ENCODE measurements at places on chromosomes 1 and 21.

DNA sequence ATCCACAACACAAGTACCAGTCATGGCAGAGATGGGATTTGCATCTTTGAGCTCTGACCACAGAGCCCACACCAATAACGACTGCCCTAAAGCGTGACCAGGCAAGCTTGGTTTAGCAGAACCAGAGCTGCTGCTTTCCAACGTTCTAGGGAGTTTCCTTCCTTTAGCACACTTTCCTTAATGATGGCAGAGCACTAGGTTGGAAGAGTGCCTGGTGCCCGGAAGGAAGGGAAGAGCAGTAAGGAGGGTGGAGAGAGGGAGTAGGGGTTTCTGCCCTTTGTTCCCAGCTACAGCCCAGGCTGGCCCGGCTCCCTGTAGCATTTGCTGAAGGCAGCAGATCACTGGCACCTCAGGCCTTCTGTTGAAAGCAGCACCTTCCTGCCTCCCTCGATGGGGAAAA, 6.1 kb upstream of the EVA1C start:
- DNase-seq, result no peak

DNA sequence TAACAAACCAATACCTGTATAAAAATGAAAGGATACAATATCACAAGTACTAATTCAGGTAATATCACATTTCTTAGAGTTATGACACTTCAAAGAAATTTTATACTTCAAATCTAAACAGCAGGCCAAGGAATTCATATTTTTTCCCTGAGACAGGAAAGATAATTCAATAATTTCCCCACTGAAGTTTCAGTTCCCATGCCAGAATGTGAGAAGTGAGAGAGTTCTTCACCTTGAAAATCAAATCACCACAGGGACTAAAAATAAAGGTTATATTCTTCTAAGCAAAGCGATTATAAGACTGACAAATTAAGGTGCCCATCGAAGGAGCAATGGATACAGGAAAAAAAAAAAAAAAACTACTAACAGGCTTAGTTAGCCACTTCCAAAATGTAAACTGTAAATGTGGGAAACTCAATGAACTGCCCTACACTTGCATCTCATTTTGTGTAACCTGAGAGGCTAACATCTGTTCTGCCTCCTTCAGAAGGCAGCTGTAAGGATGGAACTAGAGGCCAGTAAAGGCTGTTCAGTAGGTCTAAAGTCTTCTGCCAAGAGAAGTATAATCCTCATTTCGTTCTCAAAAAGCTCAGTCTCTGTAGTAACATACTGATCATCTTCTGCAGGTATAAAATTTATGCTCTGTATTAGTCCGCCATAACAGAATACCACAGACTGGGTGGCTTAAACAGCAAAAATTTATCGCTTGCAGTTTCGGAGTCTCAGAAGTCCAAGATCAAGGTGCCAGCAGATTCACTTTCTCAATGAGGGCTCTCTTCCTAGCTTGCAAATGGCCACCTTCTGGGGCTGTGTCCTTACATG, 127.8 kb downstream of the RERE start:
- no peak for DNase-seq

GRCh38 chr1:29331729-29332128, 95.4 kb downstream of the PTPRU start:
- DNase-seq, result no peak

GRCh38 chr1:50750021-50750619, 209.9 kb downstream of the FAF1 start:
- peak; percentile 41 for DNase-seq

- no peak for DNase-seq
Measured at GRCh38 chr1:52901384-52901783, 20.2 kb downstream of the ECHDC2 start.

DNA sequence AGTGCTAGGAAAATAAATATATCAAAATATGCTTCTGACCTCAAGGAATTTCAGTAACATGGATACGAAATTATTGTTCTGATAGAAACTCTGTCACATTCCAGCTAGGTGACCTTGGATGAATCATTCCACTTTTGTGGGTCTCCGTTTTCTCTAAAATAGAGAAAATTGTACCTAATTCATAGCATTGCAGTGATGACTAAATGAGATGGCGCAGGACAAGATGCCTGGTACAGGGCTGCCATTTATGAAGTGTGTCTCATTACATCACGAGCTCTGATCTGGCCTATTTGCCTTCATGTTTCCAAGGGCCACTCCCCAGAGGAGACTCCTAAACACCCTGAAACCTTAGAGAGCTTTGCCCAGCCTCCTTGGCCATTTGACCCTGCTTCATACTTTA, 480.0 kb upstream of the USP24 start:
- DNase-seq, result peak; percentile 49

GRCh38 chr1:31289021-31289420, 7.6 kb downstream of the SNRNP40 start:
- no peak for DNase-seq

GRCh38 chr21:24705201-24705600, 902.1 kb downstream of the MRPL39 start:
- DNase-seq, result no peak

- DNase-seq, result no peak
Measured at GRCh38 chr1:29567257-29567656, 330.9 kb downstream of the PTPRU start.

DNA sequence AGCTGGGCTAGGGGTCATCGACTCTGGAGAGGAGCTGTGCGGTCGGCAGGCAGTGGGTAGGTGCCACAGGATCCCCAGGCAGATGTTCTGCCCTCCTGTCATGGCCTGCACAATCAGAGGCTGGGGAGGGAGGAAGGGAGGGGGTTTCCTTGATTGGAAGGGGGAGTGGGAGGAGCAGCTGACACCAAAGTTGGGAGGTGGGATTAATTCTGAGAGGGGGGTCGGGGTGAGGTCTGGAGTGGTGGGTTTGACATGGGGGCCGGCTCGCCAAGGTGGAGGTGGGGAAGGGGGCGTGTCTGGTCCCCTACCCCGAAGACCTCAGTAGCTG, 651 bp upstream of the HPCA start:
- DNase-seq, result no peak

DNA sequence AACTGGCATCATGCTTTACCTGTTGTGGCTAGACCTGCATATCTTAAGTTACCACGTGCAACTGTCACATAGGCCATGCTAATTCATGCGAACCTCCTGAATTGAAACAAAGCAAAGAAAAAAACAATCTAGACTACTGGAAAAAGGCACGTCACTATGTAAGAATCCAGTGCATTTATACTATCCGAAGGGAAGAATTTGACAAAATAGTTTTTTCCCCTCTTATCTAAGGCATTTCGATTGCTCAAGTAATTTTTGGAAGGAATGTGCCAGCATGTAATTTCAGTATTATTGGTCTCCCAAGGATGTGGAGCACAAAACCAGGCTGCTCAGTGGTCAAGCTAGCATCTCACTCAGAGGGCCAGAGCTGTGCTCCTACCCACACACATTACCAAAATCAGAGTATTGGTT, 31.5 kb upstream of the C1orf198 start:
- DNase-seq, result peak; percentile 84

- no peak for DNase-seq
Measured at GRCh38 chr1:113935970-113936369, 6.8 kb downstream of the HIPK1 start.

- no peak for DNase-seq
Measured at GRCh38 chr1:152388889-152389288, 25.2 kb downstream of the CRNN start.

GRCh38 chr1:50172299-50172698, 63.6 kb downstream of the ELAVL4 start:
- no peak for DNase-seq

- no peak for DNase-seq
Measured at GRCh38 chr21:42671778-42672593, 18.6 kb downstream of the PDE9A start.

DNA sequence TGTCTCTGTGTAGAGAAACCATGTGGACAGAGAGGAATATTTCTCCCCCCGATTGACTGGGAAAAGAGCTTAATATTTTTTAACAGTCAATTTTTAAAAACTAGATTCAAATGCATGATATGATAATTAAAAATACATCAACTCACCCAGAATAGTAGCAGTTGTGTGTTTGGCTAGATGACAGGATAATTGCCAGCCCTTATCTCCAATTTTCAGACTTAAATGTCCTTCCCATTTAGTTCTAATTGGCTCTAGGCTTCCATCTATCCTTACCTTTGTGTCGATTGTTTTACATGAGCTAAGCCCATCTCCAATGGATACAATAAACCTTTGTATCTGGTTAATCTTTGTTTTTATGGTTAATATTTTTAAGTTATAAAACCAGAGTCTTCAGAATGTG, 23.9 kb upstream of the KIAA0040 start:
- DNase-seq, result no peak

GRCh38 chr1:101136739-101137138, 100.1 kb upstream of the S1PR1 start:
- peak; percentile 25 for DNase-seq

DNA sequence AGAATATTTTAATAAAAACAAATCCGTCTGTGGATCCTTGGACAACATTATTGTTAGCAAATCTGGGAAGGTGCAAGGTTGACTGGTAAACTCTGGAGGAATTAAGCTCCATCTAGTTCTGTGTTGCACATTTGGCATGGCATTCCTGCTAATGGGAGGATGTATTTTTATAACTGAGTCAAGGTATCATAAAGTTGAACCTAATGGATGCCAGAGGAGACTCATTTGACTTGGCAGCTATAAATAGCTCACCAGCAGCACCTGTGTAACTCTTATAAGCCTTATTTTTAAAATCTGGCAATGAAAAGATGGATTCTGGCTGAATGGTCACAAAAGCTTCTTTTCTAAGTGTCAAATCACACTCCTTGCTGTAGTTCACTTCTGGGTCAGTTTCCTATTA, 118.5 kb upstream of the ADAMTS5 start:
- no peak for DNase-seq

DNA sequence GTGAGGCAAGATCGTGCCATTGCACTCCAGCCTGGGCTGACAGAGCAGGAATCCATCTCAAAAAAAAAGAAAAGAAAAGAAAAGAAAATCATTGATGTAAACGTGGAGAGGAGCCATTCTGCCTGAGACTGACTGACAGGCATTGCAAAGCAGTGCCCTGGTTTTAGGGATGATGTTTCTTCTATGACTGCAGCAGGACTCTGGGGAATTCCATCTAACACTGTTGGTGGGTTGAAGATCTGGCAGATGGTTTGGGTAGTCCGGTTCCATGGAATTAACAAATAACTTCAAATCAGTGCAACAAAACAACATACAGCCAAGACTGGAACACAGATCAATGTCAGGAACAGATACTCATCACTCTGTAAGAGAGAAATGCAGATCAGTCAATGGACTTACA, 17.8 kb upstream of the LAMC2 start:
- no peak for DNase-seq

- DNase-seq, result peak; percentile 76
Measured at GRCh38 chr1:51189421-51190073, 46.5 kb upstream of the RNF11 start.
